Neuronal stem cell (in vitro differentiated cells): ENCODE measurements at places on chromosomes 7 and 10.

DNA sequence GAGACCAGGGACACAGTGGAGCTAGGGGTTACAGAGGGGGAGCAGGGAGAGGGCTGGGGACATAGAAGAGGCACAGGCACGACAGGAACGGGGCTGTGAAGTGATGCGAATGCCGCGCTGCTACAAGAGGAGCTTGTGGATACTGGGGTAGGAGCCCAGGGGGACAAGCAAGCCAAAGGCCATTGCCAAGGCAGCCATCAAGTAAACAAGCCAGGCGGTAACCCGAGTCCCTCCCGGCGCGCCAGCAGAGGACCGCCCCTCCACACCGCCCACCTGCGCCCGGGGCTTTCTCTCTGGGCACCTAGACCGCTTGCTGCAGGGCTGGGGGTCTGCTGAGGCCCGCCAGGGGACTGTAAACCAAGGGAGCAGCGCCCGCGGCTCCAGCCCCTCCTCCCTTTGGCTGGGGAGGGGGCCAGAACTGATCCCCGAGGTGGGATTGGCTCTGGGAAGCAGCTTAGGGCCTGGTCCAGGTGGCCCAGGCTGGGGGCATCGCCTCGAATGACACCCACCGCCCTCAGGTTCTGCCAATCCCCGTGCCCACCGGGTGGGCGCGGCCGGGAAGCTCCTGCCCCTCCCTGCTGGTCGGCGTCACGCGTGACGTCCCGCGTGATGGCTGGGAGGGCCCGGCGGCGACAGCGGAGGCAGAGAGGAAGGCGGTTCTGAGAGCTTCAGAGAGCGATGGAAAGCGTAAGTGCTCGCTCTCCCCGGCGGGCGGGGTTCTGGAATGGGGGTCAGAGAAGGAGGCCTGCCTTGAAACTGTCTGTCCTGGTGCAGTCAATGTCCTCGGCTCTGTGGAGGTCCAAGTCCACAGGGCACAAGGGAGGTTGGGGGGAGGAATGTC lies 982 bp downstream of the SFXN3 start:
- no peak for DNase-seq

GRCh38 chr7:133301444-133301843 lies 48.6 kb downstream of the EXOC4 start:
- DNase-seq = no peak

DNA sequence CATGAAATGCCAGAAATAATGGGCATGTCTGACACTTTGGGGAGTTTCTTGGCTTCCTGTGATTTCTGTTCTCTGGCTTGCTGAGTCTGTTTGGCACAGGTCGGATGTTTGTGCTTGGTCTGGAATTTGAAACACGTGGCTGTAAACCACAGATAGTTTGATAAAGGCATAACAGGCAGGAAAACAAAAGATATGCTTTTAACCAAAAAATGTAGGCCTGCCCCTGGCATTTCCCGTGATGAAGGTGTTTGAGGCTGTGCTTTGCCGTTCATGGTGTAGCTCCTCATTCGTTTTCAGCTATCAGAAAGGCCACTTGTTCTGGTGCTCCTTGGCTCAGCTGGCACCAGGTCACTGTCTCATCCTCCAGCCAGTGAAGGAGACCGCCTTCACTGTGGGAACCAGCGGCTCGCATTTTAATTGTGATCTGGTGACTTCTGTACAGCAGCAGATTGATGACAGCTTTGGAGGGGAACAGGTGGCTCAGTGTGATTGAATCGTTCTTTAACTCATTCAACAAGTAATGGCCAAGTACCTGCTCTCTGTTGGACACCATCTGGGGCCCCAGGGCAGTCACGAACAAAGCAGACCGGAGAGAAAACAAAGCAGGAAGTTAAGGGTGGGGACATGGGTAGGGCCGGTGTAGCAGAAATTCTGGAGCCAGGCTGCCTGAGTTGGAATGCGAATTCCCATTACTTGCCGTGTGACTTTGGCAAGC lies 111.5 kb downstream of the CCNY start:
- DNase-seq = no peak

GRCh38 chr7:44949303-44949702 lies 29.5 kb downstream of the MYO1G start:
- no peak for DNase-seq

DNA sequence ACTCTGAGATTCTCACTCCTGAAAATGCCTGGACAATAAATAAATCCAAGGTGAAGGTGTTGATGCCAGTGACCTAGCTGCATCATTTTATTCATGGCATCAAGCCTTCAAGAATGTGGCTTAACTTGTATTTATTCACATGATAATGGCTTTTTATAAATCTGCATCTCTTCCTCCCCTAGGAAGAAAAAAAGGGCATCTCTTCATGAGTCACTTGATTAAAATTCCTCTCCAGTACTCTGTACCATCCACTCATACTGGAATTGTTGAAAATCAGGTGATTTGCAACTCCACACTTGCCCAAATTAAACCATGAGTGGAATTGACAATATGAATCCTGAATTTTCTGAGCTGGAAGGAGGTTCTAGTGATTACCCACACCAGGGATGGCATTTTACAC lies 30.2 kb downstream of the PTPRE start:
- DNase-seq = no peak

DNA sequence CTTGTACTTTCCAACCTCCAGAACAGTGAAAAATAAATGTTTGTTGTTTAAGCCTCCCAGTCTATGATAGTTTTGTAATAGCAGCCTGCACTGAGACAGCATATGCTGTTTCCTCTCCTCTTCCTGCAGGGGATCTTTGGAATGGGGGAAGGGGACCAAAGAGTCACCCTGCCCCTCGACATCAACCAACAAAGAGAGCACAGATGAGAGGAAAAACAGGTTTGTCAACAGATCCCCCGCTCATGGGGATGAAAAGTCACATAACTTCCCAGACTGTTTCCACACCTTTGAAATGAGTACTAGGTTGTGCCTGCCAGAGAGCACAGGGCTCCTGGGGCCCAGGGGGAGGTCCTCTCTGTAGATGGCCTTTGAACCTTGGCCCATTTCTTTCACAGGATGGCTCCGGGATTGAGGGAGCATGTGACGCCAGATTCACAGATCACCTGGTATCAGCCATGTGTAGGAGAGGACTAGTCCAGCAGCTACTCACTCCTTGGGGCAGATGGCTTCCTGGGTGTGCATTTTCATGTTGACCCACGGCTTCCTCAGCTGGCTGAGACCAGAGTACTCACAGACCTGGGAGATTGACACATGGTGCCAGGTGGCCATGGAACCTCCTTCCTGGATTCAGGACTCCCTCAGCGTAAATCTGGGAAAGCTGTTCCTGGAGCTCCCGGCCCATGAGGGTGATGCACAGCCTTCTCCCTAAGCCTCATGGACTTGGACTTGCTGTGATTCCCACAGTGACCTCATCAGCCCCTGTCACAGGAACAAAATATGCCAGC lies 125.6 kb downstream of the CXCL12 start:
- DNase-seq = no peak

DNA sequence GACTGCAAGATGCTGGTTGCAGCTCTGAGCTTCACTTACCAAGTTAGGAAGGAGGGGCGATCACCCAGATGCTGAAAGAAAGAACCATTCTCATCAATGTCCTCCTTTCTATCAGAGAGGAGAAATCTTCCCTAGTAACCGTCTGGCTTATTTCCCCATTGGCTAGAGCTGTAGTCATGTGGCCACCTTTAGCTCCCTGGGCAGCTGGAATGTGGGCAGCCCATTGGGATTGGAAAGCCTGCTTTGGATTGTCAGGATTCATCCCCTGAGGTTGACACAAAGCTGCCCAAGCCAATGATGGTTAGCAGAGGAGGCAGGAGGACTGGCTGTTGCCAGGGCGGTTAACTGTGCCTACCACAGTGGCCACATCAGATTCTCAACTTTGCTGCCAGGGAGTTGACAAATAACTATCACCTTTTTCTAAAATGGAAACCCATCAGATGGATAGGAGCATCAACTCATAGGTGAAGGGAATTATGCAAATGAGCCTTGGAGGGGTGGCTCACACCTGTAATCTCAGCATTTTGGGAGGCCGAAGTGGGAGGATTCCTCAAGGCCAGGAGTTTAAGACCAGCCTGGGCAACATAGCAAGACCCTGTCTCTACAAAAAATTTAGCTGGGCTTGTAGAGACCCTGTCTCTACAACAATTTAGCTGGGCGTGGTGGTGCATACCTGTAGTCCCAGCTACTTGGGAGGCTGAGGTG lies 206.4 kb upstream of the GALNT17 start:
- peak; percentile 33 for DNase-seq

DNA sequence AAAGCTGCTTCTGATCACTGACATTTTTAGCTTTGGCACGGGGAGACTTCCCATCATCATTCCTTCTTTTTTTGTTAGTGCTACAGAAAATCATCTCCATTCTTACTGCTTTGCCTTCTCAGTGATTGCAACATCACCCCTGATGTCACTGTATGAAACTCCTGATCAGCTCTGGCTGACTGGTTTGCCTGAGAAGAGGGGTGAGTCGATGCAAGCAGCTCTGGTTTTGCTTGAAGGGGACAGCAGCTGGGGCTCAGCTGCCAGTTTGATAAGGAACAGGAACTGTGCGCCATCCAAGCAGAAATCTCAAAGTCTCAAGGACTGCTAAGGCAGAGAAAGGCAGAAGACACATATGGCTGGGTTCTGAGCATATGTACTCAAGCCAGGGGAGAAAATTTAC lies 808.5 kb upstream of the CELF2 start:
- DNase-seq = no peak

DNA sequence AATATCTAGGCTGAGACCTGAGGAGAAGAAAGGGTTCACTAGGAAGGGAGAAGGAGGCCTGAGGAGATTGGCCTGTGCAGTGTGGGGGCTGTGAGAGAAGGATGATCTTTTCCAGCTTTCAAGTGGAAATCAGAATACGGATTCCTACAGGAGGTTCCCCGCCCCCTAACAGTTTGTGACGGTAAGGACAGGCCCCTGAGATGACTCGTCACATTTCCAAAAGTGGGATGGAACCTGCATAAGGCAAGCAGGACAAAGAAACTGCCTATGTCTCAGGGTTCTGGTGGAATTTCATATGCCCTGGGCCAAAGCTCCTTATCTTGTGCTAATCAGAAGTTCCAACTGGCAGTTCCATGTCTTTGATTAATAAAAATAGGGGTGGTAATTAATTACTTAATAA lies 275.6 kb downstream of the SNX10 start:
- DNase-seq = no peak

DNA sequence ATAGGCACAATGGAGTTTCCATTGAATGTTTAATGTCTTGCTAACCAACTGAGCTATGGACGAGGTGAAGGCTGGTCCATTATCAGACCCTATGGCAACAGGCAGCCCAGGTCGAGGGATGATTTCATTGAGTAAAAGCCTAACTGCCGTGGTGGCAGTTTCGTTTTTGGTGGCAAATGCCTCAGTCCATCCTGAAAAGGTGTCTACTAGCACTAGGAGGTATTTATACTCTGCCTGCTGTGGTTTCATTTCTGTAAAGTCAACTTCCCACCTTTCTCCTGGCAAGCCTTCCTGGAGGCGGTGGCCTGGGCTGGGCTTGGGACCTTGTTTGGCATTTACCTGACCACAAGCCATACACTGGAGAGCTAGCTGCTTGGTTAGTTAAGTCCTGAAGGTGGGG lies 75.8 kb downstream of the PRR15 start:
- DNase-seq = no peak

- no peak for DNase-seq
These were observed 257.0 kb downstream of the COBL start for GRCh38 chr7:51059504-51060142.

DNA sequence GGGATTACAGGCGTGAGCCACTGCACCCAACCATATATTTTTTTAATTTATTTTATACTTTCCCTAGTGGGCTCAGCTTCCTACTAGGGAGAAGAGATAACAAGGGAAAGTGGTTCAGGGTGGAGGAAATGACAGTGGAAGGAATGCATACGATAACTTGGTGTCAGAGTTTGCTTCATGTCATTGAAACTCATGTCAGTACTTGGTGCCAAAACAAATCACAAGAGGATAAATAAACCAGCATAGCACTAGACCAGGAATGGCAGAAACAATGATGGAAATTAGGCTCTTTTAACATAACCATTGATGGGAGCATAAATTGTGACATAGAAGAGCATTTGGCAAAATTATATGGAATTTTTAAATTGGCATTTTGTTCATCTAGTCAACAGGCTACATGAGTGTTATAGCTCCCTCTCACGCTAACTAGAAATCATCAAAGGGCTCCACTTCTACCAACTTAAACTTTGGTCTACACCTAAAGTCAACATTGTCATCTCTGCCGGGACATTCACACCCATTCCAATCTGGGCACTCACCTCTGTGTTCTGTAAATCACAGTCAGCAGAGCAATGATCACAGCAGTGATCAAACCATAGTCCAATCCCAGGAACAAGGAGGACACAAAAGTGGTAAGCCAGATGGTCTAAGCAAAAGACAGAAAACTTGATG lies 41.2 kb downstream of the PSMC2 start:
- DNase-seq = no peak

DNA sequence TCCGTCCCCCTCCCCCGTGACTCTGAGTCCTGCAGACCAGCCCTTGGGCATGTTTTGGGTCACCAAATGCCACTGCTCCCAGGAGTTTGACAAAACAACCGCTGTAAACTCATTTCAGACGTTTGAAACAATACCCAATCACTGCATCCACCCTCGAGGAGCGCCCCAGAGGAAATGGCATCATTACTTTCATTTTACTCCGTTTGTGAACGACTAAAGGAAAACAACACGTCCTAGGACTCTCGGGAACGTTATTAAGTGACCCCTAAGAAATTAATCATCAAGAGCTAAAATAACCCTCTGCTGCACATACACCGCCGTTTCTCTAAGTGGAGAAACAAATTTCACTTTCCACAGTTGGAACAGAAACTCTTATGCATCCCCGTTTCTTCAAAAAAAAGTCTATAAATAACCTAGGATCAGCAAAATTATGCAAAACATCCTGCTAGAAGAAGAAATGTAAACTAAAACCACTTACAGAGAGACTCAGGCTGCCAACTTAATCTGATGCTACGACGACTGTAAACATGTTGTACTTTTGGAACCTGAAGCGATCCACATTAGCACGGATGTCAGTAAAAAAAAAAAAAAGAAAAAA lies 109.9 kb upstream of the EFCAB10 start:
- no peak for DNase-seq

DNA sequence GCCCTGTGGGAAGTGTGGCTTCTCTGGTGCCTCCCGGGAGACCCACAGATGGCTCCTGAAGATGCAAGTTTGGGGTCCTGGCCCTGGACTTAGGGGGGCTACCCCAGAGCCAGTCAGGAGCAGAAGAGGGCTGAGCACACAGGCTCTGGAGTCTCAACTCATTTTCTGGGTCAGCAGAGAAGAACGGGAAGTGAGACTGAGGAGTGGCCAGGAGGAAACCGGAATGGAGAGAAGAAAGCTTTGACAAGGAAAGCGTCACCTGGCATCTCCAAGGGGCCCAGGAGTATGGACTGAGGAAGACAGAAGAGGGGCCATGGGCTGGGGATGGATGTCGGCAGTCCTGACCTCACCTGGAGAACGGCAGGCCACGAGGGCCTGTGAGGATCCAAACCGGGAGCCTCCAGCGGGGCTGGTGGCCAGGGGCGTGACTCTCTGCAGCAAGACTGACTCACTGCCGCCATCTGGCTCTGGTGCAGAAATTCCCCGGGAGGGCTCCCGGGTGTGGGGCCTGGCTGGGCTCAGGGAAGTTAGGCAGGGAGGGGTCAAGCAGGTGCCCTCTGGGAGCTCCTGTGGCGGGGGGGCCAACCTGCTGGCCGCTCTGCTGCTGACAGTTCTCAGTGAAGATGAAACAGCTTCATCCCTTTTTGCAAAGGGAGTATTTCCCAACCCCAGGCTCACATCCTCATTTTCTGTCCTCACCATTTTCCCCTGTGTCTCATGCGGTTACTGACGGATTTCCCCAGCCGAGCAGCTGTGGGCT lies 23.6 kb downstream of the DAGLB start:
- no peak for DNase-seq
